ENCODE measurements at places on chromosomes 2 and 18.

GRCh38 chr18:22459491-22459890 is 41.8 kb upstream of the CTAGE1 start:
- DNase-seq, result no peak

- DNase-seq, result no peak
Observed at GRCh38 chr2:100875516-100876230, 55.7 kb downstream of the NPAS2 start.

- DNase-seq, result no peak
Observed at GRCh38 chr2:127104166-127104660, 2.7 kb downstream of the BIN1 start.

DNA sequence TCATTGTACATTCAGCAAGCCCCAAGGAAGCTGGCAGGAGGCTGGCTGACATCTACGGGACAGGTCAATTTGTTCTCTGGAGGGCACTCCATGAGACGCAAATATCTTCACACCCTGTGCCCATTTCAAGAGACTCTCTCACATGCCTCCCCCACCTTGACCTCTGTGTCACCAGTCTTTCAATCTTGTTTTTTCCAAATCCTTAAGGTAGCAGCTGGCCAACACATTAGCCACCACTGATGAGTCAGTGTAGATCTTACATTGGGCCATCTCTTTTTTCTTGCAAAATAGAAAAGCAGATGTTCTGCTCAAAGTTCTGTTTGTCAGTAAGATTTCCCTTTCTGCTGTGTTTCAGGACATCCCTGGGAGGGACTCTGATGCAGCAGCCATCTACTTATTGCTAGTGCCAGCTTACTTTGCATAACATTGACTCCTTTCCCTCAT is 1.7 kb upstream of the DPP4 start:
- DNase-seq, result no peak

GRCh38 chr2:196723571-196723970 is 75.9 kb downstream of the GTF3C3 start:
- DNase-seq, result no peak

- DNase-seq, result no peak
Observed at GRCh38 chr2:16263241-16263890, 323.0 kb downstream of the MYCN start.

DNA sequence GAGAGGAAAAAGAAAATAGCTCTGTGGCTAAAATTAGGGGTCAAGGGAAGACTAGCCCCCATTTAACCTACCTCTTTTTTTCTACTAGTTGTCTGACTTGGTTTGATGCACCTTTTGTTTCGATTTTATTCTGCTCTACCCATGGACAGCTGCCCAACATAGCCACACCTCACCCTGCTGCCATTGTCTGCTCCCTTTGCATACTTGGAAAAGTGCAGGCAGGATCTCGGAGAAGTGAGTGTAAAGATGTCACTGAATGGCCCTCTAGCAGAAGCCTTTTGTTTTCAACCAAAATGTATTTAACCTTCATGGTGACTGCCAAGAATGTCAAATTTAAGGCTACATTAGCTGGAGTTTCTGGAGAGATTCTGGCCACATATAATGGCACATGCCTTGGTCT is 62.9 kb downstream of the SETBP1 start:
- DNase-seq, result no peak

- no peak for DNase-seq
Observed at GRCh38 chr2:17069564-17069963, 403.9 kb upstream of the CYRIA start.

DNA sequence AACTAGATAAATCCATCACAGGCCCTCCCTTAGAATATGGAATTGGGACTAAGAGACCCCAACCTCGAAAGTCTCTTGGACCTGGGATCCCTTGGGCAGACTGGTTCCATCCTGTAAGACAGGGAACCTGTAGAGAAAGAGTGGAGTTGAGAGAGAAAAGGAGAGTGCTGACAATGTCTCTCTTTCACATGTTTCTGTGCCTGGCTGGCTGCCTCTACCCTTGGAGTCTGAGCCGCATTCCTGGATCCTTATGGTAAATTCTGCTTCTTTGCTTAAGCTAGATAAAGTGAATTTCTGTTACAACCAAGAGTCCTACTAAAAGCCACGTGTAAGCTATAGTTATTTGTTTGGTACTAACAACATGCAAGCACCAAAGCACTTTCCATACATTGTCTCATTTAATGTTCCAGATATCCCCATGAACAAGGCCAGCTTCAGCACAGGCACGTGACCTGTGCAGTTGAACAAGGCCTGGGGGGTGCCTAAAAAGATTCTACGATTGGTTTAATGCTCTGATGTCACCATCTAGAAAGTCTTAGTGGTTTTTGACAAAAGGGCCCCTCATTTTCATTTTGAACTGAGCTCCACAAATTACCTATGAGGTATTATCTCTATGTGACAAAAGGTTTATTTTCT is 2.1 kb upstream of the PUM2 start:
- no peak for DNase-seq

DNA sequence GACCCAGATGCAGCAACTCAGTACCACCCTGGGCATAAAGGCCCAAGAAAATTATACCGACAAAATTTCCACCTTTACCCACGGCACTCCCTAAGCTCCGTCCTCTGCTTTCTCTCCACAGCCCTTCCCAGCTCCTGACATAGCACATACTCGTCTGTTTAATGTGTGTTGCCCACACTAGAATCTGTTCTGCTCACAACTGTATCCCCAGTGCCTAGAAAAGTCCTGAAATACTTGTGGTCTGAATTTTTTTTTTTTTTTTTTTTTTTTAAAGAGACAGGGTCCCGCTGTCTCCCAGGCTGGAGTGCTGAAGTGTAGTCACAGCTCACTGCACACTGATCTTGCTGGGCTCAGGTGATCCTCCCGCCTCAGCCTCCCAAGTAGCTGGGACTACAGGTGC is 62.3 kb downstream of the ADCY3 start:
- no peak for DNase-seq

DNA sequence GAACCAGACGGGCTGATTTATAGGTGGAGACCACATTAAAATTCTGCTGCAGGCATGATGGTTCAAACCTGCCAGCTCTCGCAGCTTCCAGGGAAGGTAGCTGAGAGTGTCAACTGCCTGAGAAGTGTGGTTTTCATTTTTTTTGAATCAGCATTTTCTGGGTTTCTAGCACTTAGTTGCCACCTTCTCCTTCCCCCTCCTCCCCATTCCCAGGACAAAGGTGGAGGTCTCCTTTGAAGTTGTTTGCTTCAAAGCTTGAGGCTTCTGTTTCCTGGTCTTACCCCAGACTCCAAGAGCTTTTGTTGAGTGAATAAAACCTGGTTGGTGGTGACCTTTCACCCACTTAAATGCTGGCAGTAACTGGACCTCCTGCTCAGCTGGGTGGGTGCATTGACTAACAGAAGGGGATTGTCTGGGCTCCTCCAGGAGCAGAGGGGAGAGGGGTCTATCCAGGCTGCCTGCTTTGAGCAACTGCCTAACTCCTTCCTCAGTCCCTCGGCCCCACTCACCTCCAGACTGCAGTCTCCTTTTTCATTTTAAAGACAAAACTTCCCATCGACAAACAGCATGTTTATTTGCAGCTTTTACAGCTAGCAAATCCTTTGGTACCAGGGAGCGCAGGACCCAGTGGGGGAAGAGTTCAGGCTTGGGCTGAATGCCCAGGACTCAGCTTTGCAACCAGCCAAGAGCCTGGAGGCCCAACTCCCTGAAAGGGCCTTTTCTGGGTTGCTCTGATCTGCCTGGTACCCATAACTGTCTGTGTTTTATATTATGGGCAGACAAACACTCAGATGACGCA is 3.5 kb downstream of the RHOB start:
- no peak for DNase-seq

DNA sequence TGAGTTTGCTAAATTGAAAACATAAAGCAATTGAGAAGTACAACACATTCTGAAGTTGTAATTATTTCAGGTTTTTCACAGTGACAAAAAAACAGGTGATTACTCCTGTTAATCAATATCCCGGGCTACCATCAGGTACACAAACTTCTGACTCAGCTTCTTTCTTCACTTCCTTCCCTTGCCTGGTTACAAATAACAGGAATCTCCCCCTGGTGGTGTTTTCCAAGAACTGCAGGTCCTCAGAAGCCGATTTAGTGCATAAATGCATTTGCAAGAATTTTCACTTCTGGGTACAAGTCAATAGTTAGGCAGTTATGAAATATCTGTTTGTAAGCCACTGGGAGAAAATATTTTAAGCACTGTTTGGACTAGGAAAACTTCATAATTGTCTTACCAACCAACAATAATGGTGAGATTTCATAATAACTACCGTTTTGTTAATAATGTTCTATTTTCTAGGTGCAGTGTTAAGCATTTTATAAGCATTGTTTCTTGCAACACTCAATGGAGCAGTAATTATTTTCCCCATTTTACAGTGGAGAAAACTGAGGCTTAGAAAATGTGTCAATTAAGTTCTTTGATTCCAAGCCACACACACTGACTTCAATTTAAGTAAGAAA is 12.4 kb upstream of the GMCL1 start:
- DNase-seq, result peak; percentile 72

GRCh38 chr2:23760736-23761135 is 166.2 kb downstream of the ATAD2B start:
- DNase-seq, result no peak

DNA sequence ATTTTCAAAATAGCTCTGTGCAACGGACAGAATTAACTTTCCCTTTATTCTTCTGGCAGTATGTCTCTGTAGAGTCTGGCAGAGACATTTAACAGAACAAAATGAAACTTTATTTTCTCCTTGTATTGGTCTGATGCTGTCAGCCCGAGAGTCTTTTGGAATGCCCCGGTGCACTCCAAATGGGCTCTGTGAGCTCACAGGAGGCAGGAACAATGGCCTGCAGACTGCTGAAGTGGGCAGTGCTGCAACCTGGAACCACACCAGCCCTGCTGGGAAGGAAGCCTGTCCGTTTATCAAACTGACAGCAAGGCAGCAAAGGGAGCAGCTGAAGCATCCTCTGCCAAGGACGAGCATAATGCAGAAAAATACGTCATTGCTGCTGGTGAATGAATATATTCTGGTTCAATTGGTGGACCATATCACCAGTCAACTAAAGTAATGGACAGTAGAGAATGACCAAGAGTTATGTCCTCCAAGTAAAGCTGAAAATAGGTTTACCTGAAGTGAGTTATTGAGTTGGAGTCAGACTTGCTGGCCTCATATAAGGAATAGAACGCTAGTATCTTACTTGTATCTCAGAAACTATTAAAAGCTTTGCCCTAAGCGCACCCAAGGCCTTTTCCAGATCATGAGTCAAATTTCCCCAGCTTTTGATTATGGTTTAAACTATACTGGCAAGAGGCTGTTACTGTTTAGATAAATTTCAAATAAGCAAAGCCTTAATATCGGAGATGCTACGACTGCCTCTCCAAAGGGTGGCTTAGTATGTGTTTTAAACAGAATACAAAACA is 207.6 kb upstream of the TANK start:
- DNase-seq, result no peak

DNA sequence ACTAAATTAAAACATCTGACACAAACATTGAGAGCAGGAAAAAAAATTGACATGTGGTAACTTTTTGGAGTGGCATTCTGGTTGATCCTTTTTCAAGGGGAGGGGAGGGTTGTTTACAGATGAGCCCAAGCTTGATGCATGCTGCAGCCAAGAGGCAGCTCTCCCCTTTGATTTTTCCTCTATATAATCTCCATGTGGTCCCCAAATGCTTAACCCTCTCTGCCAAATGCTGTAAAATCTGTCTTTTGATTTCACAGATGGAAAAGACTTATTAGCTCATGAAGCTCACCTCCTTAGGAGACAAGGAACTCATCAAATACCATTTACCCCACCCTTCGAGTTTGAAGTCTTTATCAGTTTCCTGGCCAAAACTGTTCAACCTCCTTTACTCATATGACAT is 623.0 kb downstream of the NRXN1 start:
- DNase-seq, result no peak

DNA sequence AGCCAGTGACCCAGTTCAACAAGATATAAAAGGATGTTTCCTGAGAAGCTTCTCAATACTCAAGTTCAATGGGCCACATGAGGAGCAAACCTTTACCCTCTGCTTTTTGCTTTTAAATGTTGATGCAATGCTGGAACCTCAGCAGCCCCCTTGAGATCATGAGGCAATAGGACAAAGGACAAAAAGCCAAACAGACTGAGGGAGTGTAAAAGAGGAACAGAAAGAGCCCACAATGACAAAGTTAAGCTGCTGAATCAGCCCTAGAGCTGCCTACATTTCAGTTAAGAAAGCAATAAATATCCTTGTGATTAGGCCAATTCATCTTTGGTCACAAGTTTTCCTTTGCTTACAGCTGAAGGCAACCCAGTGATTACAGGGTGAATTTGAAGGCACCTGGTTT is 76.9 kb downstream of the MRO start:
- DNase-seq, result no peak

GRCh38 chr2:193985272-193985671 is 1671.8 kb upstream of the SLC39A10 start:
- no peak for DNase-seq

- DNase-seq, result peak; percentile 13
Observed at GRCh38 chr2:159968279-159968900, 94.0 kb downstream of the PLA2R1 start.

DNA sequence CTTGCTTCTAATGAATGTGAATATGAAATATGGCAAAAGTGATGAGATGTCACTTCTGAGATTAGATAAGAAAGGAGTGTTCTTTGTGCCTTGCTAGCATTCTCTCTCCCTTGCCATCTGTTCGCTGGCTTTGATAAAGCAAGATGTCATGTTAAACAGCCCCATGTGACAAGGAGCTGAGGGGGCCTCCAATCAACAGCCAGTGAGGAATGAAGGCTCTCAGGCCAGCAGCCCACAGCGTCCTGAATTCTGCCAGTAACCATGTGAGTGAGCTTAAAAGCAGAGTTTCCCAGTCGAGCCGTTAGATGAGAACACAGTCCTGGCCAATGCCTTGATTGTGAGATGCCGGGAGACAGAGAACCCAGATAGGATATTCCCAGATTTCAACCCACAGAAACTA is 198.8 kb downstream of the IRS1 start:
- no peak for DNase-seq

DNA sequence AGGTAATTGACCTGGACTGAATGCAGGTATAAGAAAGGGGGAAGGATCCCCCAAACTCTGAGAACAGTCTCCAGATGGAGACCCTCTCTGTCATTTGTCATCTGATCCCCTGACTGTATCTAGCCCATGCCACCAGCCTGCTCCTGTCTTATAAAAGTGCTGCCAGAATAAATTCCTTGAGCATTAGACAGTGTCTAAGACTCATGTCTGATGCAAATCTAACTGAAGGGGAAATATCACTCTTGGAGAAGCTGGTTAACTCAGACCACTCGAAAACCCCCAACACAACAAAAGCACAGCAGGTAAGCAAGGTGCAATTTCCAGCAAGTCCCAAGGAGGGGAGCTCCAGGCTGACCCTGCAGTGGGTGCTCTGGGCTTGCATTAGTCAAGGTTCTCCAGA is 40.9 kb upstream of the KDM3A start:
- DNase-seq, result no peak

- DNase-seq, result no peak
Observed at GRCh38 chr2:181407171-181407570, 50.0 kb upstream of the ITGA4 start.

DNA sequence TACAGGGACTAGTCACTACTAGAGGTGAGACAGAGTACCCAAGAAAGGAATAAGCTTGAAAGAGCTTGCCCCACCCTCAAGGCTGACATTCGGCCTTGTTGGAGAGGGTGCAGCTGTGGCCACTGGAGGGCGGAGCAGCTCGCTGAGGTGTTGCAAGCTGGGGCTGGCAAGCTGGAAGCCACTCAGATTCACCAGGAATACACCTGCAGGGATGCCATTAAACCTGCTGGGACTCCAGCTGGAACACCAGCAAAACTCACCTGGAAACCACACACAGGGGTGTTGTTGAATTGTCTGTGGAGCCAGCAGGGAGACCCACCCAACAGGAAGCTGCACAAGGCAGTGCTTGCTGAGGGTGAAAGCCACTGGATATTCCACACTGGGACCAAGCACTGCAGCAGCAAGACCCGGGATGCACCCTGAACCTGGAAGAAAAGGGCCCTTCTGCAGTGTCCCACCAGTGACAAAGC is 26.1 kb downstream of the KCTD18 start:
- DNase-seq, result no peak
